ENCODE measurements at places on chromosomes 7 and 10. TPM values are rescaled to one million over a fixed set of nuclear protein-coding genes. Genes with fewer than 3 reads are reported as not detected.

DNA sequence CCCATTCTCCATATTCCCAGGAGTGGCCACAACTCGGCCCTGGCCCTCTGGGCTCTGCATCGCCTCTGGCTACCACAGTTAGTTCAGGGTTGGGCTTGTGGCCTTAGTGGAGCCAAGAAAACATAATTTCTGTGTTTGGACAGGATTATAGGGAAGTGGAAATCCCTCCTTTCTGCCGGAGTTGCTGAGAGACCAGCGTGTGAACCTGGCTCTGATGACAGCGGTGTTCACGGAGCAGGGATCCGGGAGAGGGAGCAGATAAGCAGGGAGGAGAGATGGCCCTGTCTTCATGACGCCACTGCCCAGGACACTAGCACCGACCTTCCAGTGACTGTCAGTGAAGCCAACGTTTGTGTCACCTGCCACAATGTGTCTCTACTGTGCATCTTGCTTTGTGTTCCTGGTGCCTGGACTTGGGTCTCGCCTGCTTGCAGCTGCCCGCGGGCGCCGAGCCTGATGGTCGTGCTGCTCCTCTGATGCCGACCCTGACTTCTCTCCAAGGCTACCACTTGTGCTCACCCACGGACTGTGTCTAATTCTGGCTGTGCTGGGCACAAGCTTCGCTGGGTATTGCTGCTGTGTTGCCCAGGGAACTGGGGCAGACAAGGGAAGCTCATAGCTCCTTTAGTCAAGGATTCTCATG is 67.0 kb upstream of the VIPR2 start:
- DNase-seq = no peak
- no peaks in the 10 kb centered on the region for H3K4me1 ChIP-seq
- peaks cover 24% of the 10 kb centered on the region for H3K36me3 ChIP-seq
- H3K27ac ChIP-seq = no peak overlapping the region

DNA sequence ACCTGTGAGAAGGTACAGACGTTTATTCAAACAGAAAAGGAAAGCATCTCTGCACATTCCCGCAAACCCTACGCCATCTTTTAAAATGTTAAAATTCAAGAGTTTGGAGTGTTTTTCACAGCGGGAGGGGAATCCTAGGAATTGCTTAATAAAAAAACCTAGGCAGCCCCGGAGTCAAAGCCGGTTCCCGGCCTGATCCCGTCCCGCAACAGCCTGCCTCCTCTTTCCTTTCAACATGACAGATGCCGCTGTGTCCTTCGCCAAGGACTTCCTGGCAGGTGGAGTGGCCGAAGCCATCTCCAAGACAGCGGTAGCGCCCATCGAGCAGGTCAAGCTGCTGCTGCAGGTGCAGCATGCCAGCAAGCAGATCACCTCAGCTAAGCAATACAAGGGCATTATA is 123.0 kb upstream of the VSTM2A start:
- H3K4me3 ChIP-seq = peak overlapping the region; percentile 12
- no peak overlapping the region for H3K27ac ChIP-seq
- peak; percentile 34 for DNase-seq
- peaks cover 2% of the 10 kb centered on the region for H3K4me1 ChIP-seq
- no peaks in the 10 kb centered on the region for H3K27me3 ChIP-seq
- H3K36me3 ChIP-seq = peaks cover 4% of the 10 kb centered on the region

DNA sequence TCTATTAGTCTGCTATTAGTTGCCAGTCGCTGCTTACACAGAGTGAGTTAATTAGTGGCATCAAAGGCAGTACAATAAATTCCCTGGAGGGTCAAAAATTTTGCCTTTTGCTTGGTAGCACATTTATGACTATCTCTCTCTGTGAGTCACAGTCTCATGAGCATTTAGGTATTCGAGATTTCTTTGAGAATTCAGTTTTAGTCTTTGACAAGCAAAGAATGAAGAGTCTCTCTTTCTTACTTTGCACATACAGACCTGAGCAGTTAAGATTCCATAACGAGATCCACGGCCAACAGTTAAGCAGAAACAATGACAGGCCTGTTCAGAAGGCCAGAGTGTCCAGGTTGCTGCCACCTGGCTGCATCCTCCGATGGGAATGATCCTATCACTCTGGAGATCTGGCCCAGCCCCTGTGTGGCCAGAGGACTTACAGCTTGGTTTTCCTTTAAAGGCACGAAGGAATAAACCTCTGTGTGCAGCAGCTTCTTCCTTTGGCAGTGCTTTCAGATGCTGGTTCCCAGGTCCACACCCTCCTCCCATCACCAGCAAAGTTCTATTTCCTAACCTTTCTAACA is 80.6 kb downstream of the GLI3 start:
- no peaks in the 10 kb centered on the region for H3K27me3 ChIP-seq
- DNase-seq = no peak
- no peaks in the 10 kb centered on the region for H3K36me3 ChIP-seq
- no peak overlapping the region for H3K27ac ChIP-seq

VPS37D gene
- 1.3 TPM for total RNA-seq

CTNNA3 gene
- total RNA-seq = 2.3 TPM

DNA sequence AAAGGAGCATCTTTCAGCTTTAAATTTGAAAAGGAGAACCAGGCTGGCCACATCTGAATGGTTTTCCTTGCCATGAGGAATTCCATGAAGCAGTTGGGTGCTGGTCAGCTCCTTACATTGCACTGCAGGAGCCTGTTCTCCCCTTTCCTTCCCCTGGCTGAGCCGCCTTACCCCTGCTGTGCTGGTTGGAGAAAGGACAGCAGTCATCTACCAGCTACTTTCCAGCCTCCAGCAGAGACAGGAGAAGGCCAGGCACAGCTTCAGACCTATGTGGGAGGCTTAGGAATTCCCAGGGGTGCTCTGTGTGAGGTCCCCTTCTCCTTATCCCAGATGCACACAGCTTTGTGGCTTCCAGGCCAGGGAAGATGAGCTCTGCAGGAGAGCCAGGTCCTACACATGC is 4.7 kb downstream of the C10orf71 start:
- H3K4me3 ChIP-seq = no peak overlapping the region
- H3K36me3 ChIP-seq = no peaks in the 10 kb centered on the region
- H3K27ac ChIP-seq = no peak overlapping the region
- no peaks in the 10 kb centered on the region for H3K4me1 ChIP-seq
- DNase-seq = no peak

PLEKHS1 gene
- not detected for total RNA-seq

- no peaks in the 10 kb centered on the region for H3K27me3 ChIP-seq
- H3K27ac ChIP-seq = no peak overlapping the region
- H3K4me1 ChIP-seq = no peaks in the 10 kb centered on the region
- no peak for DNase-seq
- H3K4me3 ChIP-seq = no peak overlapping the region
Measured at GRCh38 chr7:140726281-140726680, 29.8 kb downstream of the NDUFB2 start.

CYP3A7 gene
- not detected for total RNA-seq

DNA sequence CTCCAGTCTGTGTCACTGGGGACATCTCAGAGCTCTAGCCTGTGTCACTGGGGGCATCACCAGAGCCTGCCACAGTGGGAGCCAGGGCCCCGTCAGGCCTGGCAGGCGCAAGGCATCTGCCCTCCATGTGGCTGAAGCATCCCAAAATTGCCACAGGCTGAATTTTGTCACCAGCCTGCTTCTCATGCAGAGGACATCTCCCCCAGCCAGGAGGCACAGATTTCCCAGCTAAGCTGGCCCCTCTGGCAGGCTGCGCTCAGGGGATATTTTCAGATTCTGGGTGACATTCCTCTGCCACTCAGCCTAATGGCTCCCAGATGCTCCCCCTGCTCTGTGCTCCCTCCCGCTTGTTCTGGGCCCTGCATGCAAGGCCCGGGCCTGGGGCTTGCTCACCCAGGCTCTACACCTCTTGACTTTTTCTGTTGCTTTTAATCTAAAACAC is 64.6 kb downstream of the COL13A1 start:
- no peak for DNase-seq
- H3K4me3 ChIP-seq = no peak overlapping the region
- no peak overlapping the region for H3K27ac ChIP-seq

C10orf62 gene
- 0.31 TPM for total RNA-seq

DNA sequence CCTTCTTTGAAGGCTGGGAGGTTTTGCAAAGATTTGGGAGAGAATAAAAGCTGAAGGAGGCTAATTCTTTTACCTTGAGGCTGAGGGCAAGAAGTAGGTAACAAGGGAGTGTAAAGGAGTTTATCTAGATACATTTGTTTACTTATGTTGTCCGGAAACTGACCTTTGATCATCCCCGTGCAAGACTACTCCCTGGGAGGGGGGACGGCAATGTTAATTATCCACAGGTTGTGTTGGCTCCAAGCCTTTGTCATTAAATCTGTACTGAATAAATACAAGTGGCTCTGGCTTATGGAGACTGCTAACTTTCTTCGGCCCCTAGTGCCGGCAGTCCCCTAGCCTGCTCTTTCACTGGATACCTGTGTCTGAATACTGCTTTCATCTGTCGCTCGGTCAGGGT is 1250.6 kb upstream of the LRRTM3 start:
- H3K27me3 ChIP-seq = no peaks in the 10 kb centered on the region
- DNase-seq = no peak
- no peaks in the 10 kb centered on the region for H3K36me3 ChIP-seq

GRCh38 chr7:510131-510481 is 9.5 kb downstream of the PDGFA start:
- H3K4me3 ChIP-seq = no peak overlapping the region
- no peak overlapping the region for H3K27ac ChIP-seq
- peaks cover 6% of the 10 kb centered on the region for H3K4me1 ChIP-seq
- peaks cover 8% of the 10 kb centered on the region for H3K36me3 ChIP-seq

ARHGEF35 gene
- total RNA-seq = 19.2 TPM

GRCh38 chr10:69377933-69378332 is 38.8 kb downstream of the TACR2 start:
- H3K27ac ChIP-seq = no peak overlapping the region
- no peak for DNase-seq
- peaks cover 52% of the 10 kb centered on the region for H3K36me3 ChIP-seq
- H3K4me1 ChIP-seq = peaks cover 1% of the 10 kb centered on the region
- no peaks in the 10 kb centered on the region for H3K27me3 ChIP-seq

- H3K27me3 ChIP-seq = no peaks in the 10 kb centered on the region
- no peak for DNase-seq
- H3K4me3 ChIP-seq = no peak overlapping the region
- peaks cover 2% of the 10 kb centered on the region for H3K4me1 ChIP-seq
- H3K36me3 ChIP-seq = no peaks in the 10 kb centered on the region
Measured at GRCh38 chr7:93972029-93972725, 32.0 kb downstream of the BET1 start.

ADD3 gene
- total RNA-seq = 59.9 TPM

- H3K4me3 ChIP-seq = no peak overlapping the region
- DNase-seq = no peak
- H3K4me1 ChIP-seq = no peaks in the 10 kb centered on the region
- H3K27ac ChIP-seq = no peak overlapping the region
- no peaks in the 10 kb centered on the region for H3K36me3 ChIP-seq
- no peaks in the 10 kb centered on the region for H3K27me3 ChIP-seq
Measured at GRCh38 chr10:96299383-96299782, 4.9 kb upstream of the DNTT start.

CSGALNACT2 gene
- total RNA-seq = 8.9 TPM

TMEM225B gene
- not detected for total RNA-seq

DNA sequence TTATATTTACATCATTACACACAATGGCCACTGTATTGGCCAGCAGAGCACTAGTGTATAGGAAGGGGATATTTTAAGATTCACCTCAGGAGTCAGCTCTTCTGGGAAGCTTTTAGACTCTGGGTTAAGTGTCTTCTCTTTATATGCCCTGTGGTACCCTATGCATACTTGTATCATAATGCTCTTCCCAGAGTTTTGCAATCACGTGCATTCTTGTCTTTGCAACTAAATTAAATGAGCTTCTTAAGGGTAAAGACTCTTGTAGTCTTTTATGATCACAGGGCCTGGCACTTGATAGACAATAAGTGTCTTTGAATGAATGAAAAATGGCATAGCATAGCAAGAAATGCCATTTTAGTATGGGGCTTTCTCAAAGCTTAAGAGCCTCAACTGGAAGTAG is 35.4 kb upstream of the ARMS2 start:
- H3K27me3 ChIP-seq = no peaks in the 10 kb centered on the region
- H3K36me3 ChIP-seq = peaks cover 10% of the 10 kb centered on the region
- H3K27ac ChIP-seq = no peak overlapping the region
- no peak overlapping the region for H3K4me3 ChIP-seq

OR2A5 gene
- total RNA-seq = not detected

OPN4 gene
- not detected for total RNA-seq

TUBAL3 gene
- not detected for total RNA-seq

DRGX gene
- not detected for total RNA-seq

DNA sequence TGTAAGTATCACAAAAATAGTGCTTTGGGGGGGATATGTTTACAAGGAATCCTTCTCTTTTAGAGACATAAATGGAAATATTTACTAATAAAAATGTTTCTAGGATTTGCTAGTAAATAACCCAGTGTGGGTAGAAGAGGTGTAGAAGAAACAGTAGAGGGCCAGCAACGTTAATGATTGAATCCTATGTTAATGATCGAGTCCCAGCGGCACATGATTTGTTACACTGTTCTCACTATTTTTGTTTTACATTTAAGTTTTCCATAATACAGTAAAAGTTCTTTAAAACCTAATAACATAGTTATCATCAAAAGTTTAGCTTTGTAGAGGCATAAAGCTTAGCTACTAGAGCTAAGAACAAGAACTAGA is 66.0 kb downstream of the UBE2H start:
- H3K27me3 ChIP-seq = no peaks in the 10 kb centered on the region
- no peak overlapping the region for H3K27ac ChIP-seq
- peaks cover under 1% of the 10 kb centered on the region for H3K4me1 ChIP-seq
- no peak for DNase-seq

DNA sequence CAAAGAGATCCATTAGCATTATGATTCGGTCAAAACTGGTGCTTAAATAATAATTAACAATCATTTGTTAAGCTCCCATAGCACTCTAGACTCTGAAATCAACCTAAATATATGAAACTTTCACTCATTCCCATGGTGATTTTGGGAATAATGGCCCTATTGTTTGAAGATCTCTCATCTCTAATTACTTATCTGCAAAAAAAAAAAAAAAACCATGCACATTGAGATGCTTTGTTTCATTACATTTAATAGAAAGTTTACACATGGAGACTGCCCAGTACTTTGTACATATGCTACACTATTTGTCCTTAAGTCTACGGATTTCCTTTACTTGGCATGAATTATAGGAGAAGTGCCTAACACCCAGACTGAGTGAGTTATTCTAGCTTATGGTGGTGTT is 280.6 kb upstream of the MEOX2 start:
- H3K27ac ChIP-seq = no peak overlapping the region
- no peaks in the 10 kb centered on the region for H3K36me3 ChIP-seq
- no peak overlapping the region for H3K4me3 ChIP-seq
- H3K27me3 ChIP-seq = no peaks in the 10 kb centered on the region
- no peaks in the 10 kb centered on the region for H3K4me1 ChIP-seq

DNA sequence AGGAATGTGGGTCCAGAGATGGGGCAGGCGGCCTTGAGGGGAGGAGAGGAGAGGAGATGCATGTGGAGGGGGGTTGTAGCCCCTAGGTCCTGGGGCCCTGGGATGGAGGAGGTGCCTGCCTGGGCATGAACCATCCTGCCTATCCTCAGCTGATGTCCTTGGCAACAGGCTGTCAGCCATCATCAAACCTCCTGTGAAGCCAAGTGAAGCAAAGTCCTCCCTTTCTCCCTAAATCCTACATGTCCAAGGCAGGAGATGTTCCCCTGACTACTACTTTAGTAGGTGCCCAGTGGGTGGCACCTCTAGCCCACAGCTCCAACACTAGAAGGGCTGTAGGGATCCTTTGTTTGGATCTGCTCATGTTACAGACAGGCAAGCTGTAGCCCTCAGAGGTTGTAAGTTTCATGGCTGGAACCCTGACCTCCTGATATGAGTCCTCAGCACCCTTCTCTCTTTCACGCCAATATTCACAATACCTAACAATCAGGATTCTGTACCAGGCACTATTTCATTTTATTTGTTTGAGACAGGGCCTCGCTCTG is 66.6 kb upstream of the SYPL1 start:
- H3K27ac ChIP-seq = no peak overlapping the region
- H3K36me3 ChIP-seq = peaks cover 5% of the 10 kb centered on the region
- peaks cover 6% of the 10 kb centered on the region for H3K4me1 ChIP-seq

PRKRIP1 gene
- total RNA-seq = 36.0 TPM

IL2RA gene
- not detected for total RNA-seq
